ENCODE measurements at places on chromosomes 16 and 17.

DNA sequence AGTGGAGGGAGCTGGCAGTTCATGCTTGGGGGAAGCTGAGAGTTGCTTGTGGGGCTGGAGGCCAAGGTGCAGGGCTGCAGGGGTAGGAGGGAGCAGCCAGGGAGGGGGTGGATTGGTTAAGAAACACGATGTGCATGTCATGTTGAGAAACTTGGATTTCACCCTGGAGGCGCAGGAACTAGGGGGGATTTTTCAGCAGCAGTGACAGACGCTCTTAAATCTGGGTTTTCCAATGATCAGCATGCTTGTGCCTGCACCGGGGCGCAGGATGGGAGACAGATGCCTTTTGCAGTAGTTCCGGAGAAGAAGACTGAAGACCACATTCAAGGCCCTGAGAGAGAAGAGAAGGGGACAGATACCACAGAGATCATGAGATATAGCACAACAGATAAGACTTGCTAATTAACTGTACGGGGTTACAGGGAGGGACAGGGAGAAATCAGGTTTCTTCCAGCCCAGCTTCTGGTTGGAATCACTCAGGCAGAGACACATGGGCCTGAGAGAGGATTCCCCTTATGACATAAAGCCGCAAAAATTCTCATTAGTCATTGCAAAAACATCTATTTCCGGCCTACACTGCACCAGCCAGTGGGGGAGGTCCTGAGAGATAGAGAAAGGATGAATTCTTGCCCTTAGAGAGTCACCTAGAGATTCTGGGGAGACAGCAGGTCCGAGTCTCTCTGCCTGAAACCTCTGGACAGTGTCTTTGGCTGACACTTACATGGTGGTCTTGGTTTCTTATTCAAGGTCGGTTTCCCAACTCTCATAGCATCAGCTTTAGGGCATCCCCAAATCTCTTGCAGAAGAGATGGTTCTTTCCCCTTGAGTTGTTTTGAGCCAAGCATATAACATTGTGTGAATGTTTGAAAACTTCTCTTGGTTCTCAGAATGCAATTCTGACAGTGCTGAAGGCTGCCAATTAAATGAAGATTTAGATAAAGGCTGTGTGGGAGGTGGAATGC, 27.1 kb downstream of the CDH13 start:
- DNase-seq, result no peak

DNA sequence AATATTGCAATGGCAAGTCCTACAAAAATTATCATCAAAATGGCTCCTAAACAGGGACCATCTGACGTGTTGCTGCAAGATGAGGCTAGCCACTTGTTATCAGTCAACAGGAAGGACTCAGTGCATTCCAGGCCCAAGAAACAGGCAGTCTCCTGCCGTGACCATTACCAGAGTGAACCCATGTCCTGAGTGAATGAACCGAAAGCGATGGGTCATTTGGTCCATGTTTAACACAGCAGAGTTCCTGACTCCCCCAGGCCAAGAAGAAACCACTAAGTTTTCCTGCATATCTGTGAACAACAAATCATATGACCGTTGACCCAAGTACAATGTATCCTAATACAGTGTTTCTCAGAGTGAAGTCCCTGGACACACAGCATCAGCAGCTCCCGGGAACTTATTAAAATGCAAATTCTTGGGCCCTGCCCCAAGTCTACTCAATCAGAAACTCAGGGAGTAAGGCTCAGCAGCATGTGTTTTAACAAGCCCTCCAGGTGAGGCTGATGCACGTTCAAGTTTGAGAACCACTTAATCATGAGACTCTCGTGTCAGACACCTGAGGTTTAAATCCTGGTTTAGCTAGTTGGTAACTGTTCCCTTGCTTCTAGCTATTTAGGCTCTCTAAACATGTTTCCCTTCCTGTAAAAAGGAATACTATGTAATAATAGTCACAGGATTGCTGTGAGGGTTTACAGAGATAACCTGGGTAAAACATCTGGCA, 429.4 kb upstream of the MAF start:
- DNase-seq, result no peak

GRCh38 chr17:36002631-36003030, 1.3 kb upstream of the CCL15 start:
- no peak for DNase-seq

- DNase-seq, result no peak
Measured at GRCh38 chr17:80998118-80998747, 6.6 kb downstream of the CHMP6 start.

- no peak for DNase-seq
Measured at GRCh38 chr17:58337210-58337599, 8.6 kb upstream of the TSPOAP1 start.

GRCh38 chr16:28990375-28991040, 5.7 kb downstream of the LAT start:
- peak; percentile 53 for DNase-seq

- no peak for DNase-seq
Measured at GRCh38 chr16:31112711-31113110, 4.5 kb downstream of the BCKDK start.

GRCh38 chr16:29313559-29314048, 92.9 kb downstream of the NPIPB11 start:
- no peak for DNase-seq

DNA sequence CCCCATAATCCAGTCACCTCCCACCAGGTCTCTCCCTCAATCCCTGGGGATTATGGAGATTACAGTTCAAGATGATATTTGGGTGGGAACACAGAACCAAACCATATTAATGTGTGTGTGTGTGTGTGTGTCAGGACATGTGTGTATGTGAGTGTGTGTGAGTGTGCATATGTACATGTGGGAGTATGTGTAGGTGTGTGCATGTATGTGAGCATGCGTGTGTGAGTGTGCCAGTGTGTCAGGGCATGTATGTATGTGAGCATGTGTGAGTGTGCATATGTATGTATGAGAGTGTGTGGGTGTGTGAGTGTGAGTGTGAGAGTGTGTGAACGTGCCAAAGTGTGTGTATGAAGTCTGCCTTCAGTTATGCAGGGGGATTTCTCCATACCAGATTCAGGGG, 37.8 kb downstream of the RGS9 start:
- DNase-seq, result no peak

GRCh38 chr16:87199379-87199778, 117.8 kb downstream of the C16orf95 start:
- no peak for DNase-seq

- no peak for DNase-seq
Measured at GRCh38 chr17:41505809-41506767, 676 bp upstream of the KRT13 start.

DNA sequence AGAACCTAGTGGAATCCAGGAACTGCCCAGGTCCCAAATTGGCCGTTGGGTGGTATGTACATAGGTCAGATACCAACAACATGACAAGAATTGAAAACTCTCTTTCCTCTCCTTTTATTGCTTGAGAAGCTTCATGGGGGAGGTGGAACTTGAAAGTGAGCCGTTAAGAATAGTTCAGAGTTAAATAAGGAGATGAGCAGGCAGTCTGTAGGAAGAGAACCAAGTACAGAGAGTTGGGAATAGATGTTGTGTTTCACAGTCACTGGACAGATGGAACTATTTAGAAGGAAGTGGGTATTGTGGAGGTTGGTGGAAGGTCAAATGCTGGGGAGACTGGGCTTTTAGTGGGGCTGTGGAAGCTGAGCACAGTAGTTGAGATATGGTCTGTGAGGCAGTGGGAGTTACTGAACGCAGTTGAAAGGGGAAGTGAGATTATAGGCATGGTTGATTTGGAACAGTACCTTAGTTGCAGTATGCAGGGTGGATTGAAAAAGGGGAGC, 26.4 kb downstream of the ARHGAP44 start:
- no peak for DNase-seq

- no peak for DNase-seq
Measured at GRCh38 chr16:49821614-49822282, 34.2 kb downstream of the ZNF423 start.

- no peak for DNase-seq
Measured at GRCh38 chr17:50681263-50682200, 26.2 kb downstream of the ANKRD40 start.

DNA sequence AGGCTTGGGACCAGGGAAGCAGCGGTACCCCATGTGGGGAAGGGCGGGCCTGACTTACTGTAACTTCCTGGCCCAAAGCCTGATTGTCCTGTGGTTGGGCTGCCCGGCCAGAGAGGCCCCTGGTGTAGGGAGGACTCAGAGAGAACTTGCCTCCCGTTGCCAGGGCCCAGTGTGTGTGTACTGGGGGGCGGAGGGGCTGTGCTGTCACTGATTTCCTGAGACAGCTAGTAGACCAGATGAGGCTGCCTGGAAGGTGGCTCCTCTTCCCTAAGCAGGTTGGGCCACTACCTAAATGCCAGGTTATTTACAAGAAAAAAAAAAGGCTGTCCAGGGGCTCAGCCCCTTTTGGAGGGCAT, 16.7 kb downstream of the SOCS3 start:
- DNase-seq, result no peak

- DNase-seq, result no peak
Measured at GRCh38 chr16:25916037-25916436, 224.3 kb downstream of the HS3ST4 start.

GRCh38 chr16:86661706-86662105, 83.4 kb downstream of the FOXL1 start:
- no peak for DNase-seq

Data from activated naive CD8-positive, alpha-beta T cell treated with anti-CD3 and anti-CD28 coated beads, Interleukin-2, amount 50 U/mL, for 16 hours (primary cell).